ENCODE measurements at places on chromosomes 12 and 14. TPM values are rescaled to one million over a fixed set of nuclear protein-coding genes. Genes with fewer than 3 reads are reported as not detected.

GRCh38 chr12:114504311-114504710 is 98.4 kb upstream of the TBX5 start:
- DNase-seq, result no peak
- no peaks in the 10 kb centered on the region for H3K4me1 ChIP-seq
- H3K27ac ChIP-seq, result no peak overlapping the region
- no peak overlapping the region for H3K4me3 ChIP-seq
- peaks cover 19% of the 10 kb centered on the region for H3K27me3 ChIP-seq
- no peaks in the 10 kb centered on the region for H3K36me3 ChIP-seq

DNA sequence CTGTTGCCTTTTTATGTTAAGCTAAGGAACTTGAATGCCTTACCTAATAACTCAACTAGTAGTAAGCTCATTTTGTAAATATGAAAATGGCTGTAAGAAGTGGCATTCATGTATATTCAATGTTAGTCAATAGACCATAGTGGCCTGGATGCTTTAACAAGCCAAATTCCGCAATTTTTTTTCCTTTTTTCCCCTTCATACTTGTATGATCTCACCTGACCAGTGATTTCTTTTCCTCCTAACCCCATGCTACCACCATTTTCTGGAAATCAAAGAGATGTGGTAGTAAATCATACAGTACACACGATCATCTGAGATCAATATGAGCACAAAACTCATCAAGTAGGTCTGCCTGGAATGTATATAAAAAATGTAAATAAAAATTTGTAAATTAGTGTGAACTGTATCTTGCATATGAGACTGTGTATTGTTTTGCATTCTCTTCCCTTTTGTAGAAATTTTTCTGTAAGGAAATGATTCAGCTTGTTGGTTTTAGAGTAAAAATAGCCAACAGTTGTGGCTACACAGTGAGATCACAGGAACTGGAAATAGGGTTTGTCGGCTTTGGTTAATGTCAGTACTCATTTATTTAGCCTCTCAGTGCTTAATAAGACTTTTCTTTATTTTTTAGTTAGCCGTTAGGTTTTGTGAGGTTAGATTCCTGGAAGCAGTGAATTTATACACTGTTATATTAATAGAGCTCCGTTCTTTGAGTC is 62.5 kb downstream of the ETNK1 start:
- peak overlapping the region; percentile 21 for H3K27ac ChIP-seq
- DNase-seq, result no peak
- H3K27me3 ChIP-seq, result no peaks in the 10 kb centered on the region
- peaks cover 37% of the 10 kb centered on the region for H3K4me1 ChIP-seq
- peaks cover 26% of the 10 kb centered on the region for H3K36me3 ChIP-seq

- H3K36me3 ChIP-seq, result peaks cover 46% of the 10 kb centered on the region
- peaks cover 65% of the 10 kb centered on the region for H3K4me1 ChIP-seq
- DNase-seq, result no peak
- H3K4me3 ChIP-seq, result peak overlapping the region; percentile 49
These were observed 39.4 kb upstream of the FUT8 start for GRCh38 chr14:65373016-65373670.

SOCS2 gene
- total RNA-seq, result 28.2 TPM

Measured in activated T-helper 1 cell treated with anti-CD3 and anti-CD28 coated beads, Interleukin-12 subunit alpha, Interleukin-12 subunit beta, Interleukin-2, Interleukin-4 antibody, amounts not matched to agents 30 ng/mL and 10 ng/mL and 1 ng/mL, durations not matched to agents 14 hours and 24 hours and 36 hours (primary cell).